ENCODE measurements at places on chromosomes 2 and 18.

DNA sequence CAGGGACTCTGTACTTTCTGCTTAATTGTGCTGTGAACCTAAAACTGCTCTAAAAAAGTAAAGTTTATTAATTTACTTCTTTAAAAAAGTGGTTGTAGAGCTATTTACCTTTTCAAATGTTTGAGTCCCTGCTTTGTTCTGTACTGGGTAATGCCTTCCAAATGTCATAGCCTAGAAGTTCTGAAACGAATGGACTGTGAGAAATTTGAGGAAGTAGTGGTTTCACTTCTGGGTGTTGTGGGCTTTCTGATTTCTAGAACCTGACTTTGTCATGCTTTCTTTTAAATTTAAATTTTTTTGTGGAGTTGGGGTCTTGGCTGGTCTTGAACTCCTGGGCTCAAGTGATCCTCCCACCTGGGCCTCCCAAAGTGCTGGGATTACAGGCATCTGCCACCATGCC, 44.6 kb downstream of the SMAD4 start:
- no peak for DNase-seq

GRCh38 chr2:26756337-26756736, 7.7 kb upstream of the SLC35F6 start:
- no peak for DNase-seq

GRCh38 chr2:164000176-164000575, 264.4 kb upstream of the FIGN start:
- DNase-seq, result no peak

DNA sequence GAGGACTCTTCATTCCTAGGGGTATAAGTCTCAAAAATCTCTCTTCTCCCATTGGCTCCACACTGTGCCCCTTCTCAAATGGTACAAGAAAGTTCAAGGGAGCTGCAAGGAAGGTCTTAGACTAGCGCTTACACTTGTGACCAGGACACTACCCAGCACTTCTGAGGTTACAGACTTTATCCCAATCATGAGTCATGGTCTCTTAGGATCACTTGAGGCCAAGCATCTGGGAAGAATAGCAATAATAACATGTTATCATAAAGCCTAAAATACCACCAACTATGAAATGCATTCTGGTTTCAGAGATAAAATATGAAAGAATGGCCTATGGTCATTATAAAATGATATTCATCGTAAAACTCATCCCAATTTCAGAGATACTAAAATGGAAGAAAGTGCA, 309.9 kb upstream of the PKDCC start:
- no peak for DNase-seq

- no peak for DNase-seq
These were observed 320.5 kb downstream of the CTNNA2 start for GRCh38 chr2:79833235-79833878.

GRCh38 chr18:61865466-61866175, 27.2 kb downstream of the RNF152 start:
- no peak for DNase-seq

- no peak for DNase-seq
These were observed 28.2 kb upstream of the PRLH start for GRCh38 chr2:237538001-237538720.
